Breast epithelium (tissue), 4 donors: ENCODE measurements at places on chromosomes 16 and 17. TPM values are rescaled to one million over a fixed set of nuclear protein-coding genes. Genes with fewer than 3 reads are reported as not detected.

The RNF157 gene
- total RNA-seq: 4.3 TPM

The TEPSIN gene
- 36.4 TPM for total RNA-seq

The SLC5A2 gene
- total RNA-seq: 0.98 TPM

The CMC2 gene
- 27.5 TPM for total RNA-seq

The WFIKKN1 gene
- not detected for total RNA-seq

The SNRNP25 gene
- 23.9 TPM for total RNA-seq

DNA sequence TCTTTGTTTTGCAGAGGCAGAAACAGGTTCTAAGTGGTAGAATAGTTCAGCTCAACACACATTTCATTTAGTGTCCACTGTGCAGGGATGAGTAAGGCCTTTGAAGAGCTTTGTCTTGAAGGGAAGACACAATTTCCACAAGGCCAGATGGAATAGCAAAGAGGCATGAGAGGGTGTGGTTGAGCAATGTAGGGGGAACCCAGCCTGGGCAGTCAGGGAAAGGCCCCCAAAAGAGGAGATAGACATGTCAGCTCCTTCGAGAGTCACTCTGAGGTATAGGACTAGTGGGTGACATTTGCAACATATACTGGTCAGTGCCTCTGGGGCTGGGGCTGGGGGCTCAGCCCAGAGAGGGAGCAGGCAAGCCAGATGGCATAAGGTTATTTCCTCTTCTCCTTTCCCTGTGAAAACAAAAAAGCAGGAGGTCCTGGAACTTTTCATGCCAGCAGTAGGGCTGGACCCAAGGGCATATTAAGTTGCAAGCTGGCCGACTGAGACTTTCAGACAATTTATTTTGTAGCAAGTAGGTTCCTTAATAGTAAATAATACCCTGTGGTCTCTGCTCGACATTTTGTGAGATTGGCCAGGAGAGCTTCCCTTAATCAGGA is 7.1 kb downstream of the ALKBH5 start:
- H3K27ac ChIP-seq: peak overlapping the region; percentile 50
- H3K4me1 ChIP-seq: peaks cover 11% of the 10 kb centered on the region
- H3K4me3 ChIP-seq: no peak overlapping the region
- H3K36me3 ChIP-seq: peaks cover 5% of the 10 kb centered on the region
- H3K27me3 ChIP-seq: no peaks in the 10 kb centered on the region
- DNase-seq: no peak

GRCh38 chr17:77772899-77773358 is 185.6 kb upstream of the TNRC6C start:
- no peak overlapping the region for H3K27ac ChIP-seq
- no peak overlapping the region for H3K4me3 ChIP-seq
- DNase-seq: no peak

DNA sequence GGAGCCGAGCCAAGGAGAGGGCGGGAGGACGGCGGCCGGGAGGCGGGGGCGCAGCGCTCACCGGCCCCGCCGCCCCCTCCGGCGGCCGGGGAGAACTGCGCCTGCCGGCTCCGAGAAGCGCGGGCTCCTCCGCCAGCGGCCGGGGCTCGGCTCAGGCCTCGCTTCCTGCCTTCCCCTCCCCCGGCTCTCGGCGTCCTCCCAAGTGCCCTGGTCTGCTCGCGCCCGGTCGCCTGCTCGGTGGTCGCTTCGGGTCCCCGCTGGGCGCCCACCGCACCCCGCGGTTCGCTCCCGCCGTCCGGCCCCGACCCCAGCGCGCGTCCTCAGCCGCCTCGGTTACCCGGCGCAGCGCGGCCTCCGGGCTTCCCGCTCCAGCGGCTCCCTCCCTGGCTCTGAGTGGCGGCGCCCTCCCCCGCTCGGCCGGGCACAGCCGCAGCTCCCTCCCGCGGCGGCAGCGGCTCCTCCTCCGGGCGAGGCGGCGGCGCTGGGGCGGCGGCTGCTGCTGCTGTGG is 313 bp downstream of the UBTF start:
- peak overlapping the region; percentile 98 for H3K27ac ChIP-seq
- peak overlapping the region; percentile 79 for H3K4me3 ChIP-seq
- DNase-seq: peak; percentile 49
- H3K36me3 ChIP-seq: no peaks in the 10 kb centered on the region
- H3K4me1 ChIP-seq: peaks cover 21% of the 10 kb centered on the region

DNA sequence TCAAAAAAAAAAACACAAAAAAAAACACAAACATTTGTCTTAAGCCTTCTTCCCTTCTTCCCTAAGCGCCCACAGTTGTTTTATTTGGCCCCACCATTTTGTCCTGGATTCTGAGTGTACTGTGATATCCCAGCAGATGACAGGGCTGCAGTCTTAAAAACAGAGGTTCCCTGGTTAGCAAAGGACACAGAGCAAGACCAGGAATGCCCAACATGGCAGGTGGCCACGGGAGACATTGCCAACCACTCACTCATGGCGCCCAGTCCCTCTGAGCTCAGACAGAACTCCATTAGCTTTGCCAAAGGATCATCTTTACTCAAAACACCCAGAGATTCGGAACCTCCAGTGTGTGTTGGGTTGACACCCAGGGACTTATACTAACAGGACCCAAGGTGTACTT is 249.3 kb downstream of the MRTFB start:
- no peaks in the 10 kb centered on the region for H3K4me1 ChIP-seq
- no peak for DNase-seq
- no peaks in the 10 kb centered on the region for H3K36me3 ChIP-seq
- H3K27me3 ChIP-seq: no peaks in the 10 kb centered on the region

- no peak overlapping the region for H3K4me3 ChIP-seq
- no peaks in the 10 kb centered on the region for H3K4me1 ChIP-seq
- H3K27ac ChIP-seq: no peak overlapping the region
- H3K27me3 ChIP-seq: no peaks in the 10 kb centered on the region
Observed at GRCh38 chr17:17086585-17086984, 44.3 kb downstream of the MPRIP start.

- no peaks in the 10 kb centered on the region for H3K27me3 ChIP-seq
- DNase-seq: peak; percentile 80
- no peak overlapping the region for H3K4me3 ChIP-seq
- no peaks in the 10 kb centered on the region for H3K36me3 ChIP-seq
- H3K4me1 ChIP-seq: no peaks in the 10 kb centered on the region
Observed at GRCh38 chr16:48210747-48211146, 33.4 kb upstream of the LONP2 start.

DNA sequence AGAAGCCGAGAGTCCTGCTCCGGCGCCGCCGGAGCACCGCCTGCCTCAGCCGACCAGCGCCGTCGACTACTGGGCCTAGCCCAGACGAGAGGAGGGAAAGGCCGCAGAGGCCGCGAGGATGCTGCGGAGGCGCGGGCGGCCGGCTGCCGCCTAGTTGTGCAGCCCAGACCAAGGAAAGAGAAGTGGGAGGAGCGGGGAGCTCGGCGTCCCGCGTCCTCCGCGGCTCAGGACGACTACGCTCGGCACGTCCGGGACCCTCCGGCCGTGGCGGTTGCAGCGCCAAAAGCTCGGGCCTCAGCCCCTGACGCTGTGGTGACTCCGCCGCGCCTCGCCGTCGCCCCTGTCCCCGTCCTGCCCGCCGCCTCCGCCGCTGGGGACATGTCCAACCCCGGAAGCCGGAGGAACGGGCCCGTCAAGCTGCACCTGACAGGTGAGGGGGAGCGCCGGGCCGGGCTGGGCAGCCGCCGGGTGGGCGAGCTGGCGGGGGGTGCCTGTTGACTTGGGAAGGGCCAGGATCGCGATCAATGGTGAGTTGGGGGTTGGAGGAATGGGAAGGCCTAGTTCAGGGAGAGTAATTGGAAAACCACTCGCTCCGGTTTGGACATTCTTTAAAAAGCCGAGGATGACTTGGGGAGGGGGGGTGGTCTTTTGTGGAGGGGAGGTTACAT is 37.7 kb downstream of the RNF135 start:
- peak; percentile 62 for DNase-seq
- peak overlapping the region; percentile 74 for H3K4me3 ChIP-seq
- no peaks in the 10 kb centered on the region for H3K4me1 ChIP-seq
- peak overlapping the region; percentile 94 for H3K27ac ChIP-seq
- no peaks in the 10 kb centered on the region for H3K36me3 ChIP-seq
- no peaks in the 10 kb centered on the region for H3K27me3 ChIP-seq

GRCh38 chr17:82865274-82865673 is 25.5 kb upstream of the ZNF750 start:
- peak overlapping the region; percentile 69 for H3K27ac ChIP-seq
- no peaks in the 10 kb centered on the region for H3K4me1 ChIP-seq
- H3K36me3 ChIP-seq: no peaks in the 10 kb centered on the region
- no peak for DNase-seq

GRCh38 chr16:68948230-68948910 is 105.0 kb downstream of the TANGO6 start:
- no peak for DNase-seq
- no peaks in the 10 kb centered on the region for H3K36me3 ChIP-seq
- H3K27ac ChIP-seq: no peak overlapping the region
- H3K4me1 ChIP-seq: no peaks in the 10 kb centered on the region
- H3K27me3 ChIP-seq: no peaks in the 10 kb centered on the region
- no peak overlapping the region for H3K4me3 ChIP-seq

GRCh38 chr16:12124742-12125141 is 148.2 kb downstream of the SNX29 start:
- H3K4me1 ChIP-seq: no peaks in the 10 kb centered on the region
- no peak for DNase-seq
- H3K27ac ChIP-seq: no peak overlapping the region
- no peaks in the 10 kb centered on the region for H3K36me3 ChIP-seq
- no peaks in the 10 kb centered on the region for H3K27me3 ChIP-seq
- no peak overlapping the region for H3K4me3 ChIP-seq

GRCh38 chr17:42277342-42277712 is 1.1 kb upstream of the STAT5B start:
- DNase-seq: no peak
- peaks cover 8% of the 10 kb centered on the region for H3K4me1 ChIP-seq
- no peaks in the 10 kb centered on the region for H3K36me3 ChIP-seq
- H3K27ac ChIP-seq: peak overlapping the region; percentile 91
- H3K27me3 ChIP-seq: no peaks in the 10 kb centered on the region
- H3K4me3 ChIP-seq: no peak overlapping the region

- no peaks in the 10 kb centered on the region for H3K36me3 ChIP-seq
- H3K27me3 ChIP-seq: no peaks in the 10 kb centered on the region
- H3K27ac ChIP-seq: no peak overlapping the region
Observed at GRCh38 chr16:73059779-73060615, 12.1 kb upstream of the ZFHX3 start.

DNA sequence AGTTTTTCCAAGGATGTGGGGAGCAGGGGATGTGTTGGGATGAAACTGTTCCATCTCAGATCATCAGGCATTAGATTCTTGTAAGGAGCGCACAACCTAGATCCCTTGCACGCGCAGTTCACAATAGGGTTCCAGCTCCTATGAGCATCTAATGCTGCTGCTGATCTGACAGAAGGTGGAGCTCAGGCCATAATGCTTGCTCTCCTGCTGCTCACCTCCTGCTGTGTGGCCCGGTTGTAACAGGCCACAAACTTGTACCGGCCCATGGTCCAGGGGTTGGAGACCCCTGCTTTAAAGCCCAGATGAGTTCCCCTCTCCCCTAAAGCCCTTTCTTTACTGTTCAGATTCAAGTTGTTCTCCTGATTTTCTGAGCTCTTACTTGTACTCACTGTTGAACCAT is 44.8 kb downstream of the RNF135 start:
- no peaks in the 10 kb centered on the region for H3K4me1 ChIP-seq
- H3K27me3 ChIP-seq: no peaks in the 10 kb centered on the region
- H3K4me3 ChIP-seq: no peak overlapping the region
- H3K36me3 ChIP-seq: no peaks in the 10 kb centered on the region
- no peak for DNase-seq

- peaks cover 29% of the 10 kb centered on the region for H3K27me3 ChIP-seq
- no peak overlapping the region for H3K27ac ChIP-seq
- no peak for DNase-seq
- H3K4me3 ChIP-seq: no peak overlapping the region
- H3K4me1 ChIP-seq: no peaks in the 10 kb centered on the region
Observed at GRCh38 chr17:79538291-79538690, 72.6 kb downstream of the RBFOX3 start.

DNA sequence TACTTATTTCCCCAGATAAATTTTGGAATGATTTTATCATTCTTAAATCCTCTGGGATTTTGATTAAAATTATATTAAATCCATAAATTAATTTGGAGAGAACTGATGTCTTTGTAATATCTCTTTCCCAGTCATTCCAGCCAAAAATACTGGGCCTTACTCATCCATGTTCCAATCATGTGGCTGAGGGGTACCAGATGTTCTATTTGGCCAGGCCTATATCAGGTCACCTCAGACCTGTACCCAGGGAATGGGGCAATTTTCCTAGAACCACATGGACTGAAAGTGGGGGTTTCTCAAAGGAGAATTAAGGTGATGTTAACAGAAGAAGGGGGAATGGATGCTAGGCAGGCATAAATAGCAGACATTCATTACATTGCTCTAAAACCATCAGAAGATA is 7.5 kb downstream of the SNTB2 start:
- H3K4me1 ChIP-seq: no peaks in the 10 kb centered on the region
- DNase-seq: no peak
- no peak overlapping the region for H3K4me3 ChIP-seq

DNA sequence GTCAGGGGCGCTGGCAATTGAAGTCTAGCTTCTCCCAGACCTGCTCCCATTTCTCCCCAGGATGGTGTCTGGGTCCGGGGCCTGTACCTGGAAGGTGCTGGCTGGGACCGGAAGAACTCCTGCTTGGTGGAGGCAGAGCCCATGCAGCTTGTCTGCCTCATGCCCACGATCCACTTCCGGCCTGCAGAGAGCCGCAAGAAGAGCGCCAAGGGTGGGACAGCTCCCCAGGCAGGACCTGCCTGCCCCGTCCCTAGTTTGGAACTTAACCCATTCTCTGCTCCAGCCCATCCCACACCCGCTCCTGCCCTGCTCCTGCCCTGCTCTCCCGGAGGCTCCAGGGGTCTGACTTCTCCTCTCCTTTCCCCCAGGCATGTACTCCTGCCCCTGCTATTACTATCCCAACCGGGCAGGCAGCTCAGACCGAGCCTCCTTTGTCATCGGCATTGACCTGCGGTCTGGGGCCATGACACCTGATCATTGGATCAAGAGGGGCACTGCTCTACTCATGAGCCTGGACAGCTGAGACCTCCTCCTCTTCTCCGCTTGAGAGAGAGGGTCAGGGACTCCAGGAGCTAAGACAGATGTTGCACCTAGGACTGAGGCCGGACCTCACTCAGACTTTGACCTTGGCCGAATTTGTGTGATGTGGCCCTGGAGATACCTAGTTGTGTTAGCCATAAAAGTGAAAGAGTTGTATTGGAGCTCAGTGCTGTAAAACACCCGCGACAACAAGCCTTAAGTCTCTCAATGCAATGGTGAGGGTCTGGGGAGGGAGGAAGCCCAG is 814 bp upstream of the KDM6B start:
- H3K36me3 ChIP-seq: no peaks in the 10 kb centered on the region
- H3K27me3 ChIP-seq: no peaks in the 10 kb centered on the region
- peaks cover 19% of the 10 kb centered on the region for H3K4me1 ChIP-seq
- H3K27ac ChIP-seq: peak overlapping the region; percentile 97
- DNase-seq: no peak
